GM12891 (cell line): ENCODE measurements at places on chromosomes 6 and 20.

DNA sequence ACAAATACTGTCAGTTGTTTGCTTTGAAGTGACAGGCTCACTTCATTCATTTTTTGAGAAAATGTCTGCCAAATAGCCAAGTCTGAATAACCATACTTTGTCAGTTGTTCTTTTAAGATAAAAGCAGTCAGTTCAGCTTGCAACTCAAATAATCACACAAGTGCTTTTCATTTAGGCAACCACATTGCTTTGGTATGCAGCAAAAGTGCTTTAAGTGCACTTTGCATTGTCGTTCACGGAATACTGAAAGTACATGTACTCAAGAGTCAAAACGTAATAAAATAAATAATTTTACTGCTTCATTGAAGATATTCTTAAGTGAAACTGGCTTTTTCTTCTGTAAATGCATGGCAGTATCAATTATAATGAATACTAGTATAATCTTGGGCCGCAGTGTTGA lies 107.2 kb downstream of the MMS22L start:
- DNase-seq: no peak

- DNase-seq: no peak
Observed at GRCh38 chr20:48291896-48292295, 506.6 kb upstream of the SULF2 start.

- DNase-seq: no peak
Observed at GRCh38 chr6:152100183-152100618, 292.7 kb downstream of the ESR1 start.

GRCh38 chr6:110053395-110054240 lies 75.5 kb downstream of the GPR6 start:
- no peak for DNase-seq

GRCh38 chr20:37973059-37973910 lies 60.0 kb downstream of the TTI1 start:
- no peak for DNase-seq

DNA sequence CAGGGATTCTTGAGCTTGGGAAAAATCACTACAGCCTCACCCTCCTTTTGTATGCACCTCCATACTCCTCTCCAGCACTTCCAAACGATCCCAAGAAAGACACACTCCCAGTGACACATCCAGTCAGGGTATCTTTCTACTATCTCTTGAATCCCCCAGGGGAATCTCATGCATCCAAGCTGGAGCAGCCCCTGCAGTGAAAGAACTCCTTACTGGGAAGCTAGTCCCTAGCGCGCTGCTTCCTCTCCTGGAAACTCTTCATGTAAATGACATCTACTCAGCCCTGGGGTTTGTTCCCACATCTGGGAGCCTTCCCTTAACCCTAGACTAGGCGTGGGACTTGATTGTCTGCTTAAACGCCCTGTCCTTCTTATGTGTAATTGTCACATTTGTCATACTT lies 329.1 kb upstream of the QKI start:
- no peak for DNase-seq

DNA sequence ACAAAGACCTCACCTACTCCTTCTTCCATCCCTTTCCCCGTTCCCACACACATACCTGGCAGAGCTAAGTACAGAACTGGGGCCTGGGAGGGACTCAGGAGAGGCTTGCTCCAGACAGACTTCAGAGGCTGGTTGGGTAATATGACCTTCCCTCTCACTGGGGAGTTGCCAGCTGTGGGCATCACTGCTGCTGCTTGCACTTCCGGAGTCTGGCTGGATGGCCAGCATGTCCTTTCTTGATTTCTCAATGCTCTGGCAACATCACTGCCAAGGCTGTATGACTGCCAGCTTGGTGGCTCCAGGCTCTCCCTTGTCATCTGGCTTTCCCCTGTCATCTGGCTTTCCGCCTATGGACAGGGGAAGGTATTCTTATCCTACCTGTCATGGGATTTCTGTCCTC lies 47.8 kb downstream of the CDH22 start:
- no peak for DNase-seq

GRCh38 chr6:5730585-5731263 lies 276.0 kb downstream of the NRN1 start:
- DNase-seq: no peak

GRCh38 chr6:131231891-131232290 lies 96.6 kb downstream of the AKAP7 start:
- no peak for DNase-seq
